ENCODE measurements at places on chromosomes 5 and 9.

DNA sequence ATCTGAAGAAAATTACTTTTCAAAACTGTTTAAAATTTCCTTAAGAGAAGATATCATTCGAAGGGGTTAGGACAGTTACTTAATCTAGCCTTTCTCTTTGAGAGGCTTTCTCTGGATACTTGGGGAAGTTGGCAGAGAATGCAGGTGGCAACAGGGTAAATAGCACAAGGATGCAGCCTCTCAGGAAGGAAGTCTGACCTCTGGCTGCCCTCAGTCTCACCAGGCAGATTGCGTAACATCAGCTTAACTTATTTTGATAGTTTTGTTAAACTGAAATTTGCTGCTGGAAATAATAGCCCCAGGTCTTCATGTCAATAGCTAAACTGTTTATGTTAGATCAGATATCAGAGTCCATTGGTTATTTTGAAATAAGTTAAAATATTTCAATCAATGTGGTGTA lies 20.4 kb downstream of the CCDC192 start:
- peak; percentile 82 for DNase-seq

- no peak for DNase-seq
Measured at GRCh38 chr5:72209147-72210115, 102.2 kb downstream of the MAP1B start.

GRCh38 chr5:4772591-4772990 lies 367.5 kb upstream of the ADAMTS16 start:
- no peak for DNase-seq

DNA sequence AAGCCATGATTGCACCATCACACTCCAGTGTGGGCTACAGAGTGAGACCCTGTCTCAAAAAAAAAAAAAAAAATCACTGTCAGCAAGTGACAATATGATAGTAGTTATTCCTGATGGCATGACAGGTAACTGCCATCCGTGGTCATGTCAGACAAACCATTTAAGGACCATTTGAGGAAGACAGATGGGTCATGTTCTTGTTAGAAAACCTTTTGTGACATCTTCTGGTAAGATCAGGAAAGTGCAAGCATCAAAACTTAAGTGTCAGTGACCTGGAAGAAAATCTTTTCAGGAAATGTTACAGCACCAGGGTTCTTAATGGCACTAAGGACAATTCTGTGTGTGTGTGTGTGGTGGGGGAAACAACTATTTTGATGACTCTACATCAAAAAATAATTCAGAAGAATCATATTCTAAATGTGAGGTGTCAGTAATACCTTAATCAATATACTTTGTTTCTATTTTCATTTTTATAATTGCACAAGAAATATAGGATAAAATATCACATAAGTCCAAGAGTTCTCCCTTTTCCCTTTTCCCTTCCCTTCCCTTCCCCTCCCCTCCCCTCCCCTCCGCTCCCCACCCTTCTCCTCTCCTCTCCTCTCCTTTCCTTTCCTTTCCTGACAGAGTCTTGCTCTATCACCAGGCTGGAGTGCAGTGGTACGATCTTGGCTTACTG lies 17.8 kb downstream of the SLC38A9 start:
- peak; percentile 58 for DNase-seq

- peak; percentile 35 for DNase-seq
Measured at GRCh38 chr5:146890066-146890465, 11.5 kb upstream of the PPP2R2B start.

- DNase-seq: no peak
Measured at GRCh38 chr9:135589596-135590485, 28.3 kb downstream of the PAEP start.

DNA sequence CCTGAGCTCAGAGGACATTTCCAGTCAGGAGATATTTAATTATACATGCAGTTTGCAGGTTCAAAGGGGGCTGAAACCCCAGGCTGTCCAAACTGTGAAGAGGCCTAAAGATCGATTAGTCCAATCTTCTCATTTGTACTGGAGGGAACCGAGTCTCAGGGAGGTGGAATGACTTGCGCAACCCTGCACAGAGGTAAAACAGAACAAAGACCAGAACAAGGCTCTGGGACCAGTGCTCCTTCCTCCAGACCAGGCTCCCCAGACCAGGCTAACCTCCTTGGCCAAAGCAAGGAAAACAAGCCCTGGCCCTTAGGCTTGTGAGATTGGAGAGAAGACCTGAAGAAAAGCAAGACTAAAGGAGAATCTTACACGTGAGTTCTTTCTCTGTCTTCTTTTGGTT lies 120.8 kb downstream of the ENC1 start:
- DNase-seq: no peak

GRCh38 chr9:75231167-75231566 lies 142.9 kb downstream of the OSTF1 start:
- peak; percentile 28 for DNase-seq

GRCh38 chr9:123402981-123403509 lies 47.0 kb downstream of the CRB2 start:
- no peak for DNase-seq

Data from MV-4-11 (cell line).